Stimulated activated CD8-positive, alpha-beta memory T cell treated with anti-CD3 and anti-CD28 coated beads, Interleukin-4, amount 100 ng/mL, for 48 hours (primary cell): ENCODE measurements at places on chromosomes 13 and 19.
A peak's percentile ranks its signal among the peaks of the same experiment; 100 is the strongest.

GRCh38 chr13:110249326-110249725 is 57.6 kb downstream of the COL4A1 start:
- no peak for DNase-seq

- no peak for DNase-seq
Measured at GRCh38 chr19:36916991-36917390, 859 bp downstream of the ZNF568 start.

DNA sequence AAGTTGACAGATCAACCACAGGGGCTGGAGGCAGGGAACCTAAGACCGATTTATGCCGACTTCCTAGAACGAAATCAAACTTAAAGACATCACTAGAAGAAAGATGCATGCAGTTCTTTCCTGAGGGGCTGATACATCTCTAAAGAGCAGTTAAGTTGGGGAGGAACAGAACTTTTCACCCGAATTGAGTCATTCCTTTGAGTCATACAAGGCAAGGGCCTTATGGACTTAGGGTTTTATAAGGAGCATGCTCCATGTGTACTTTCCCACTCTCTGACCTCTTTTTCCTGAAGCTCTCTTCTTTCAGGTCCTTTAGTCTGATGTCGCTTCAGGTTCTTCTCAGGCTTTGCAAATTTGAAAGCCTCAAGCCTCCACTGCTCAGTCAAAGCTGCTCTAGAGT is 7.9 kb upstream of the FBXL3 start:
- DNase-seq = no peak

DNA sequence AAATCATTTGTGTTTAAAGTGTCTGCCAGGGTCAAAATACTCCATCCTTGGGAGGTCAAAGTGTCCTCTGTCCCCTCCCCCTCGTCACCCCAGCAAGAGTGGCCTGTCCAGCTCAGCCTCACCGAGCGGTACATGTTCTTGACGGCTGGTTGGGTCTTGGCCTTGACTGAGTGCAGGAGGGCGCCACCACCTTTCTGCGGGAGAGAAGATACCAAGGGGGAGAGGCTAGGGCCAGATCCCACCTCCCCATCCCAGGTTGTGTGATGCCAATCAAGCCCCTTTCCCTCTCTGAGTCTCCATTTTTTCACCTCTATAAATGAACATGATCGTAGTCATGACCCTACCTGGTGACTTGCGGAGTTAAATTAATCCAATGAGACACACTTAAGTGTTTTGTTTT is 6.1 kb downstream of the CRB3 start:
- DNase-seq = no peak

GRCh38 chr19:5996623-5997320 is 18.8 kb upstream of the RANBP3 start:
- DNase-seq = no peak

DNA sequence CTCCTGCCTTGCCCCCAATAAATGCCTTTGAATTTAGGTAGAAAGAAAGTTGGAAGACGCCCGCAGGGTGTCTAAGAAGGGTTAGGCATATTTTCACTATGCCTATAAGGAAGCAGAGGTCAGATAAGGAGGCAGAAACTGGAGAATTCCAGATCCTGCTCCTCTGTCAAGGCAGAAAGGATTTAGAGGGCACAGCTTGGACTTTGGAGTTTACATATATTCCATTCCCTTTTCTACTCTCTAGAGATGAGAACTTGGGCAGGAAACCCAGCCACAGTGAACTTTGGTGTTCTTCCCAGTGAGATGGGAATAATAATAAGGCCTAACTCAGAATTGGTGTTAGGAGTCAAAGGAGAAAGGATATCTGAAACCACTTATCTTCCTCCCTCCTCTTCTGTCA is 37.4 kb downstream of the CCNE1 start:
- DNase-seq = no peak

GRCh38 chr19:50333737-50334617 is 4.8 kb upstream of the KCNC3 start:
- DNase-seq = peak; percentile 90

DNA sequence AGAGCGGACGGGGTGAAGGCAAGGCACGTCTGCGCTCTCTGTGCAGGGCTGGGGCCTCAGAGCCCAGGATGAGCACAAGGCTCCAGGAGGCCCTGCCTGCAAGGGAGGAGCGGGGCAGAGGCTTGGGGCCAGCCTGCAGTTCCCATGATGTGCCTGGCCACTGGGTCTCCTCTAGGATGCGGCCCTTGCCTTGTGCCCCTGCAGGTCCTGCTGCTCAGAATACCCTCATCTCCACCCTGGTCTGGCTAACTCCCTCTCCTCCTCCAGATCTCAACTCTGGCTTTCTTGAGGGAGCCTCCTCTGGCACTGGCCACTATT is 27.8 kb downstream of the ELAVL1 start:
- no peak for DNase-seq

DNA sequence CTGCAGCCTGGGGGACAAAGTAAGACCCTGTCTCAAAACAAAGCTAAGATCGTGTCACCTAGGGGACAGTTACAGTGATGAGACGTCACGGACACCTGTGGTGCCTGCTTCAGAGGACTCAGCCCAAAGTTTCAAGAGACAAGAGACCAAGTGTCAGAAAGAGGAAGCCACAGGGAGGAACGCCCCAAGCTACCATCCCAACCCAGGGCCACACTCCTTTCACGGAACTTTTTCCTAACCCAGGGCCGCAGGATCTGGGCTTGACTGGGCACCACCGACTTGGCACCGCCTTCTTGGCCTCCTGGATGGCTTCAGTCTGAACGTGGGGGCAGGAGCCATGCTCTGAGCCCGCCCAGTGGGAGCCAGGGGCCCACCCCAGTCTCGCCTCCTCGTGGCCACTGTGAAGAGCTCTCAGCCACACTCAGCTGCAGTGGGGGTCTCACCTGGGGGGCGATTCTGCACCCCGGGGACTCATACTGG is 8.5 kb downstream of the MOB3A start:
- DNase-seq = no peak
